ENCODE measurements at places on chromosomes 7 and 10.
A peak's percentile ranks its signal among the peaks of the same experiment; 100 is the strongest.

DNA sequence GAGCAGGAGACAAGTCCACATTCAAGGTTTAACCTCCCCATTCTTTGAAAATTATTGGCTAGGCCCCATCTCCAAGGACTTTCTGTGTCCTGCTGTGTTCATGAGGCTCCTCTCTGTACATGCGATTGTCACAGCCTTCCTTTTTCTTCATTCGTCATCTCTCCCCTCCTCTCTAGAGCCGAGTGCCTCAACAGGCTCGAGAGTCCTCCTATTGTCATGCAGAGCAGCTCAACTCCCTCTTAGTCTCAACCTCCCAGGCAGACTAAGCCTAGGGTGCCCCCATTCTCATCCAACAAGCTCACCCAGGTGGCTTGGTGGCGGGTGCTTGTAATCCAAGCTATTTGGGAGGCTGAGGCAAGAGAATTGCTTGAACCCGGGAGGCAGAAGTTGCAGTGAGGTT is 35.1 kb upstream of the SAMD8 start:
- no peak for DNase-seq

DNA sequence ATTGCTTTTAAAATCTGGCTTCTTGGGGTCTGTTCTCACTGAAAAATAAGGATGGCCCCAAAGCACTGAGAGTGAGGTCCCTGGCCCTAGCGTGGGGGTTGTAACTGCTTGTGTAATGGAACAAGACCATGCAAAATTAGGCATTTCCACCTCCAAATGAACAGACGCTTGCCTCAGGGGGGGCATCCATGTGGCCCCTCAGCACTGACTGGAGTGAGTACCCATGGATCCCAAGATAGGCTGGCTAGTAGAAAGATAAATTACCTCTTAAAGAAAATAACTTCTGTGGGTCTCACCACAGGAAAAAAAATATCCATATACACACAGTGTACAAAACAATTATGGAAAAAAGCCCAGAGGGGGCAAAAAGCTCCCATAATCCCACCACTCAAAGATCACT is 15.2 kb upstream of the CPA1 start:
- DNase-seq = no peak

DNA sequence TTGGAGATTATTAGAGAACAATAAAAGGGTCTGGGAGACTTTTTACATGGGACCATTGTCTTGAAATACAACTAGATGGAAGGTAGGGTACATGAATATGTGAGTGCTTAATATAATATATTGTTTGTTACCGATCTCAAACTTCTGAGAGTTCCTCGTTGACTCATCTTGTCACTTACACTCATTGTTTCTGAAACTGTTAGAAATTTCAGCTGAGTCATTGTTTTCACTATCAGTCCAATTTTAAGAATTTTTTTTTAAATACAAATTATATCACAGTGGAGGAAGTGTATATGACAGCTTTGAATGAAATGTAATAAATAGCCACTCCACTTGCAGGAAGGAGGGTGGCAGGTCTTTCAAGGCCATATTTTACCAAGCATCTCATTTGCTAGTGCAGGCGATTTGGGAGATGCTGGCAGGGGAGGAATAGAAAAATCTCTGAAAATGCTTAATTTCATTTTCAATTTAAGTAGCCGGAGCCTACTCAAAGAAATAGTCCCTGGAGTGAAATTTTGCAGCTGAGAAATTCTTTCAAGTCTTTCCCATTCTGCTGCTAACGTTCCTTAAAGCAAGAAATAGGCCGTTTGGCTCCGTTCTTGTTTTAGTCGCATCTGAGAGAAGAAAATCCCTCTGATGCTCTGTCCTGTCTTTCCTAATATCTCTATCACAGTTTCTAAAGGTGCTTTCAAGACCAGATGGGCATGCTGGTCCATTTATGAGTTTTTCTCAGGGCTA is 1404.2 kb upstream of the CELF2 start:
- DNase-seq = no peak

- DNase-seq = no peak
Observed at GRCh38 chr10:43049081-43049551, 27.8 kb upstream of the RET start.

GRCh38 chr10:76547352-76547972 is 1090.1 kb downstream of the KCNMA1 start:
- no peak for DNase-seq

DNA sequence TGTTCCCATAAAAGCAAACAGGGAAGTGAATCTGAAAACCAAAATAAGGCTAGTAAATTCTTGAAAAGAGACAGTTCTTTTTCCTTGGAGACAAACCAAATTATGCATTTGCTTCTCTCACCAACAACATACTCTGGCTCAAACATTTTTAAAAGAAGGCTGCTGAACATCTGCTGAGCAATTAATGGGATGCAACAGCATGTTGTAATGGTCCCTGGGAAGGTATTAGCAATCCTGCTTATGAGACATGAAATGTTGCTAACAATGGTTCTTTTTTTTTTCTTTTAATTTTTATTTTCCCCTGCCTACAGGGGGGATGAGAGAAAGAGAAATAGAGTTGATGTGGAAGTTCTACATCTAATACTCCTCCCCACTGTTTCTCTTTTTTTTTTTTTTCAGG is 572.1 kb downstream of the SORCS1 start:
- DNase-seq = no peak

- no peak for DNase-seq
Observed at GRCh38 chr10:90917238-90917967, 3.5 kb downstream of the ANKRD1 start.

DNA sequence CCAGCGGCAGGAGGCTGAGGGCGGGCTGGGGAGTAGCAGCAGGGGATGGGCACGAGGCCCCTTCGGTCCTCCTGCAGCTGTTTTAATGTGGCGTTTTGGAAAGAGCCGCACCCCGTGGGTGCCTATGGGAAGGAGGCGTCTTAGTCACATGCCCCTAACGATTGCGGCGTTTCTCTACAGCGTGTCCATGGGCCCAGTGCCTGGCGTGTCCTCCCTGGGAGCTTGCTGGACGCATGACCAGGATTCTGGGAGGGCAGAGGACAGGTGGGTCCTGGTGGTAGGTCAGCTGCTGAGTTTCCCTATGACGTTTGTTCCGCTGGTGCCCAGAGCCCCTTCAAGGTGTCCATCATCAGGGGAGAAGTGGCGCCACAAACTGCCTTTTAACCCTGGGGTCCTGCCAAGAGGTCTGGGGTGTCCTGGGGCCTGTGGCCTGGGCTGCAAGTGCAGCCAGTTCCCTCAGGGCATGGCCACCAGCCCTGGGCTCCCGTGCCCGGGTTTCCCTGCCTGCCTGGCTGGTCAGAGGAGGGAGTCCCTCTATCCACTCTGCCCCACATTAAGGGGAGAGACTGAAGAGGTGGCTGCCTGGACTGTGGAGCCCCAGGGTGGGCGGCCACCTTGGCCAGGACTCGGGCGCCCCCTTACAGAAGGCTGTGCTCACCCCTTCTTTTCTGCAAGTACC is 48.7 kb downstream of the PWWP2B start:
- DNase-seq = no peak

- DNase-seq = no peak
Observed at GRCh38 chr10:34647160-34647559, 167.9 kb downstream of the PARD3 start.

- no peak for DNase-seq
Observed at GRCh38 chr7:91564101-91564500, 299.9 kb downstream of the FZD1 start.

- DNase-seq = no peak
Observed at GRCh38 chr7:131034166-131034881, 293.4 kb upstream of the MKLN1 start.

DNA sequence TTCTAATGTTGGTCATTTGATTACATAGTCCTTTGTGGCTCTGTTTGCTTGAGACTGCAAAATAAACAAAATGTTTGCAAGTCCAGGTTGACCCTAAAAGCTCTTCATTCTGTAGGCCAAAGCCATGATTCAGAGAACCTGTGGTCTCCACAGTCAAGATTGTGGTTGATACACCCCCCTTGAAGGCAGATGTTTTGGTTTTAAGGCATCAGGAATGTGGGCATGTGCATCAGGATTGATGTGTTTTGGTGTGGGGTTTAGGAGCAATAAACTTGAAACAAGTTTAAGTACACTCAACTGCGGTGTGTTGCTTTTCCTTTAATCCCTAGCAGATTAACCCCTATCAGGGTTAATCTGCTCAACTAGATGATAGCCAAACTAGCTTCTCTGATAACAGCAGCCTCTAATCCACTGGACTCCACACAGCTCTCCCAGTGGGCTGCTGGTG is 379.1 kb upstream of the GALNT17 start:
- DNase-seq = no peak

GRCh38 chr10:53667063-53667462 is 894.5 kb upstream of the MBL2 start:
- DNase-seq = no peak

- DNase-seq = no peak
Observed at GRCh38 chr7:27906385-27907091, 166.6 kb downstream of the TAX1BP1 start.

- DNase-seq = no peak
Observed at GRCh38 chr7:108385834-108386422, 70.3 kb downstream of the NRCAM start.

DNA sequence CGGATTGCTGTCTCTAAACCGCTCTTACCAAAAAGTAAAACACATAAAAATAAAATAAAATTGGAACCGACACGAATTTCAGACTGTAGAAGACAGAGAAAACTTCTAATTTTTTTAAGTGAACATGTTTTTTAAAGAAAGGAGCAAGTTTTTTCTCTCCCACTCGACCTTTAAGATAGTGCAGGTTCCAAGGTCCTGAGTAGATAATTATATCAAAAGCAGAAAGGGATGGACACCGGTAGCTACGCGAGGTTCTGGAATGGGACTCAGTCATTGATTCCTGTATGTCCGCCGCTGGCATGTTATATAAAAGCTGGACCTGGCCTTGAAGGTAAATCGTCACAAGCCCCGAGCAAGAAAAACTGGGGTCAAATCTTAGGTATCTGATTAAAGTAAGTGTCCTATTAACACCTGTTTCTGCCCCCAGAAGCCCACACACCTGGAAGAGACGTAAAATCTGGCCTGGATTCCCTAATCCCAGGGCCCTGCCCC is 462 bp upstream of the CISD1 start:
- DNase-seq = no peak

DNA sequence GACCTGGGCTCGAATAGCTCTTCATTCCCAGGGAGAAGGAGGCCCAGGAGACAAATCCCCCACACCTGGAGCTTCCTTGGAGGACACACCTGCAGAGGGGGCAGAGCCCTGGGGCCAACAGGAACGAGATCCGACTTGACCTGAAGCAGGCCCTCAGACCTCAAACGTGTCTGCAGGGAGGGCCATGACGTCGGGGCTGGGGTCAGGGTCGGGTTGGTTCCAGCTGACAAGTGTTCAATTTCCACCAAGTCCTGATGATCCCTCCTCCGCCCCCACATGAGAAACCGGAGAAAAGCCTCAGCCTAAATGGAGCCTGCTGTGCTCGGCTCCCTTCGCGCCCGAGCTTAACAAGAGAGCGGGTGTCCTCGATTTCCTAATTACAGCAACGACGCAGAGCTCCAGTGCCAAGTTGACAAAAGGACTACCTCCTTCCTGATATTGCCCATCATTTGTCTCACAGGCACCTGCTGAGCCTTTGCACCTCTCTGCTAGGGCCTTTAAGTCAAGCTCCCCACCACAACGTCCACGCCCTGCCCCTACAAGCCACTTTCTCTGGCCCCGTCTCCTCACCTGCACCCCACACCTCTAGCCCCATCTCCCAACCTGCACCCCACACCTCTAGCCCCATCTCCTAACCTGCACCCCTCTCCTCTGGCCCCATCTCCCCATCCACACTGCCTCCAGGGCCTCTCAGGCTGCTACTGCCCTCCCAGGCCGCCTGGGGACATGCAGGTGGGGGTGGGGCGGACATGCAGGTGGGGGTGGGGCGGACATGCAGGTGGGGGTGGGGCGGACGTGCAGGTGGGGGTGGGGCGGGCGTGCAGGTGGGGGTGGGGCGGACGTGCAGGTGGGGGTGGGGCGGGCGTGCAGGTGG is 519.4 kb downstream of the GLRX3 start:
- no peak for DNase-seq

- no peak for DNase-seq
Observed at GRCh38 chr10:92544296-92544695, 29.6 kb downstream of the IDE start.

GRCh38 chr7:762885-763284 is 35.8 kb upstream of the PRKAR1B start:
- DNase-seq = no peak

- DNase-seq = no peak
Observed at GRCh38 chr10:75229971-75230370, 5.8 kb downstream of the COMTD1 start.

- DNase-seq = no peak
Observed at GRCh38 chr7:72159911-72160310, 252.2 kb downstream of the CALN1 start.

- peak; percentile 40 for DNase-seq
Observed at GRCh38 chr10:101214446-101215396, 14.5 kb downstream of the LBX1 start.

GRCh38 chr10:61888744-61889143 is 12.8 kb upstream of the ARID5B start:
- DNase-seq = no peak

GRCh38 chr10:67779465-67780203 is 58.4 kb downstream of the DNAJC12 start:
- peak; percentile 13 for DNase-seq

- DNase-seq = no peak
Observed at GRCh38 chr7:100568176-100568895, 5.4 kb downstream of the SAP25 start.

DNA sequence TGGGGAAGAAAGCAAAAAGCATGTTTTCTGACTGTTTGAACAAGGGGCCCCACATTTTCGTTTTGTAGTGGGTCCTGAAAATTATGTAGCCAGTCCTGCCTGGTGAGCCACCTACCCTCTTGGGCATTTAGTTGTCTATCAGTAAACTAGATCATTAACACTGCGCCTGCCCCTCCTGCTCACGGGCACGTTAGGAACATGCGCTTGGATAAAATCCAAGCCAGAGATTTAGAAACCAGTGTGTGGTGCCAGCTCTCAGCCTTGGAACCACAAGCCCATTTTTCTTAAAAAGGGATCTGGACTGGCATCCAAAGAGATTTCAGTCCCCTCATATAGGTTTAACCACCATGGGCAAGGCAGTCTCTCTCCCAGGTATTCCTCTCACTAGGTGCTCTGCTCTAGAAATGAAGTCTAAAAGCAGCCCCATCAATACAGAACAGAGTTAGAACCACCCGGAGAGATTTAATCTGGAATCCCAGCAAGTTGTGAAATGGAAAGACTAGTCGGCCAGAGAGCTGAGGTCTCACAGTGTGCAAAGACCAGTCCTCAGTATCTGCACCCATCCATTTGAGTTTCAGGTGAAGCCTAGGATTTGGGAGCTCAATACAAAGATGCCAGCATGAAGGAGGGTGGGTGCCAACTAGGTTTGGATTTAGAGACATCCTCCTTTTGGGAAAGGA is 123.9 kb upstream of the TCF7L2 start:
- DNase-seq = no peak

DNA sequence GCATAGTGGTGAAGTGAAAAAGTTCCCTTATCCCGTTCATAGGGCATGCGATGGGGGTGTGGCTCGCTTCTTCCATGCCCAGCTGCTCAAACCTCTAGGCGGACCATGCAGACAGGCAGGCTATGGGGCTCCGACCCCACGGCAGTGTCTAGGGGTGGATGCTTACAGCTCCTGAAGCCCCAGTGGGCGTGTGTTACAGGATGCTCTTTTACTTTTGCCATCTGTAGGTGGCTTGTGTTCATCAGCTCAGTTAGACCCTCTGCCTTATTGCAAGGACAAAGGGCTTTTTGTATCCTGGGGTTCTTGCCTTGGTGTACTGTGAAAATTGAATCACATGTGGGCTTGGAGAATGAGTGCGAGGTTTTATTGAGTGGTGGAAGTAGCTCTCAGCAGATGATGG is at the start of gene MYL10:
Gene MYL10 (minus strand): TSS at position 126 of the 400 bp plus-strand sequence. CDS start 178 bp downstream, outside the sequence.
- DNase-seq = no peak

- no peak for DNase-seq
Observed at GRCh38 chr7:139767561-139767982, 10.2 kb downstream of the HIPK2 start.
